ENCODE measurements at places on chromosomes 1 and 21.

GRCh38 chr1:155261493-155261851, 688 bp downstream of the SCAMP3 start:
- DNase-seq, result no peak

- no peak for DNase-seq
Measured at GRCh38 chr1:198667186-198667585, 28.3 kb downstream of the PTPRC start.

DNA sequence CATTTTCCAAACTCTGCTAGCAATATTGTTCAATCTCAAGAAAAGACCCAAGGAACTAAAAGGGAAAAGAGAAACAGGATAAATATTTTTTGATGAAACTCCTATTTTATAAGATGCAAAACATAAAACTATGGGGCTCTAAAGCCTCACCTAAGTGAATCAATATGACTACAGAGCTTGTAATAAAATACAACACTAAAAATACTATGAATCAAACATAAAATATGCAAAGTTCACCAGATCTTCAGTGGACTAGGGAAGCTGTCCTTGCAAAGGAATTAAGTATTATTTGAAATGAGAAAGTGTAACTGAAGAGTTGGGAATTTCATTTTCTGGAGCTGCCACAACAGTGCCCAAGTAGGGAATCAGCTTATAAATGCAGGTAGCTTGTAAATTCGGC, 124.5 kb downstream of the CRB1 start:
- DNase-seq, result no peak

DNA sequence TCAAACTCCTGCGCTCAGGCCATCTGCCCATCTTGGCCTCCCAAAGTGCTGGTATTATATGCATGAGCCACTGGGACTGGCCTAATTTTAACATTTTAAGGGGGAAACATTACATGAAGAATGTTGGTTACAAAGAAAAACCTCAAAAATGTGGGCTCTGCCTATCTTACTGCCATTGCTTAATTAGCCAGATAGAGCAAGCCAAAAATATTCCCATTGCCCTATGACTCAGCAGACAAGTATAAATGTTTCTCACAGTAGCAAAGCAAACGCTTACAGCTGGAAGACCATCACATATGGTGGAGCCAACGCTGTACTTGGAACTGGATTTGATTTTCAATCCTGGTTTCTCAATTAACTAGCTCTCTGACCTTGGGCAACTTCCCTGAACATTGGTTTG, 502.0 kb downstream of the SMYD3 start:
- no peak for DNase-seq

DNA sequence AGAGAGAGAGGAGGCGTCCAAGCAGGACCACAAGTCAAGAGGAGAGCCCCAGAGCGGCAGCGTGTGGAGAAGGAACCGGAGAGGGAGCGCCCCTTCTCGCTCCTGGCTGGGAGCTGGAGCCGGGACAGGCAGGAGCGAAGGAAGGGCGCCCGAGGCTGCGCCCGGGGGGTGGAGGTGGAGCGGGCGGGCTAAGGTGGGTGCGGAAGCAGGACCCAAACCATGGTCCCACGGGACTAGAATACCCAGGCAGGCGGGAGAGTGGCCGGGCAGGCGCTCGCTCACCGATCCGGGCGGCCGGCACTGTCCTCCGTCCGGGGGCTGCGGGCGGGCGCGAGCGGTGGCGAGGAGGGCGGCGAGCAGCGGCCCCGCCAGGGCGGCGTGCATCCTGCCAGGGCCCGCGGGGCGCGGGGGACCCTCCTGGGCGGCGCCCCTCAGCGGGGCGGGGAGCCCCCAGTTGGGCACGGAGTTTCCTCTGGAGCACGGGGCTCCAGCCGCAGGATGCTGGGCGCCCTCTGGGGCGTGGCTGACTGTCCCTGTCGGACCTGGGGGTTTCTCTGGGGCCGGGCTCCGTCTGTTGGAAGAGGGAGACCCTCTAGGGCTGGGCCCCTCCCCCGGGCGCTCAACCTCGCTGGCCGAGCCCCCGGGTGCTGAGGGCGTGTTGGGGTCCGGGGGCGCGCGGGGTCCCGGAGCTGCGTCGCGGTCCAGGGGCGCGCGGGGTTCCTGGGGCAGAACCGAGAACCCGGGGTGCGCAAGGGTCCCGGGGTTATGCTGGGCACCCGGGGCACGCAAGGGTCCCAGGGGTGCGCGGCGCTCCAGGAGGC, 569 bp downstream of the TRABD2B start:
- no peak for DNase-seq

DNA sequence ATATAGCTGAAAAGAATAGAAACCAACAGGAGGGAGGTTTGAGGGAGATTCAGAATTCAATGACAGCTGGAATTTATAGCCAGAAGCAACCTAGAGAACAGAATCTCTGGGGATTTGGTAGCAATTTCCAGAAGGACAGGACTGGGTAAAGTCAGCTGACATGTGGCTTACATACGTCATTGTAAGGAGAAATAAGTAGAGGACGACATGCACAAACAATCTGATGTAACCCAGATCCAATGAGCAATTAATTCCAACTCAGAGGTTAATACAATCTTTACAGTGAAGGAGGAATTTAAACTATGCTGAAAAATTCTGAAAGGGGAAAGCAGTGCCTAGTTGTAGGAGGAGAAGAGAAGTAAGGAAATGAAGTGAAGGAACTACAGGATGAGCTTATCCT, 383.9 kb downstream of the PTBP2 start:
- DNase-seq, result no peak

DNA sequence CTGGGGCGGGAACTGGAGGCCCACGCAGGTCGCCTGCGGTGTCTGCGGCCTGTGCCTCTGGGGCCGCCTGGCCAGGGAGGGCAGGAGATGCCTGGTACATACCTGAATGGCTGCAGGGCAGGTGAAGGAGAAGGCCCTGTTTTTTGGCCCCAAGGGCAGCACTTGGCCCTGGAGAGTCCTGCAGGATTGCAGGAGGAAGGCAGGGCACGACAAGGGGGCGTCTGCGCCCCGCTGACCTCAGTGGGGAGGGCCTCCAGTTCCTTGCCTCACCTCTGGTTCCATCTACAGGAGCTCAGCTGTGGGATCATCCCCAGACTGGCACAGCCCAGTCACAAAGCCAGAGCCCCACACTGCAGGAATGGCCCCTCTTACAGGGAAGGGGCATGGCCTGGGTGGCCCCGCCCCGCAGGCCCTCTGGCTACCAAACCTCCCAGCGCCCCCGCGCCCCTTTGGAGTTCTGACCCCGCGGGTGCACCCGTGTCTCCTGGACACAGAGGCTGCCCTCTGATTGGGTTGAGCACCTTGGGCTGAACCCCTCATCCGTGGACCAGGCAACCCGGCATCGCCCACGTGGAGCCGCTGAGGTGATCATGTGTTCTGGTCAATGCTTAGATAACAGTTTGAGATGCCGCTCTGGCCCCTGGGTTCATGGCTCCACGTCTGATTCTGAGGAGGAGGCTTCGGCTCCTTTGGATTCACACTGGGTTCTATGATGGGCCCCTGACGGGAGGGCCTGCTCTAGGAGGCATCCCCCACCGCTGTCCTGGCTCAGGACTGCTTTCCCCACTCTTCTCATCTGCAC, 1.3 kb upstream of the PEX10 start:
- DNase-seq, result no peak

- DNase-seq, result no peak
Measured at GRCh38 chr1:83998205-83998497, 781 bp downstream of the TTLL7 start.

GRCh38 chr1:88557014-88557413, 127.1 kb upstream of the PKN2 start:
- no peak for DNase-seq

DNA sequence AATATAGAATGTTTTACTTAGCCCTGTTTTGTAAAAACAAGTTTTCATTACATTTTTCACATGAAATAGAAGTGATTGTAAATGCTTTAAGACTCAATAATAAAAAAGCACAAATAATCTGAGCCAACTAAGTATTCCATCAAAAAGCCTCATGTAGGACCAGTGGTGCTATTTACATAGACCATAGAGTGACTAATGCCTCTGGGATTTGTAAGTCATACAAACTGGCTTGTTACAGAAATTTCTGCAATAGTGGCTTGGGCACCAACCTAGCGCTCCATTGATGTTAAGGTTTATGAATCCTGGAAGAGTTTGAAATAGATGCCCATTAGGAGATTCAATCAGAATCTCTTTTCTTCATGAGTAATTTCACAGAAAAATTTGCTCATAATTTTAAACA, 31.9 kb downstream of the ZMYM1 start:
- DNase-seq, result no peak

GRCh38 chr21:14987370-14988170, 77.2 kb downstream of the NRIP1 start:
- no peak for DNase-seq

DNA sequence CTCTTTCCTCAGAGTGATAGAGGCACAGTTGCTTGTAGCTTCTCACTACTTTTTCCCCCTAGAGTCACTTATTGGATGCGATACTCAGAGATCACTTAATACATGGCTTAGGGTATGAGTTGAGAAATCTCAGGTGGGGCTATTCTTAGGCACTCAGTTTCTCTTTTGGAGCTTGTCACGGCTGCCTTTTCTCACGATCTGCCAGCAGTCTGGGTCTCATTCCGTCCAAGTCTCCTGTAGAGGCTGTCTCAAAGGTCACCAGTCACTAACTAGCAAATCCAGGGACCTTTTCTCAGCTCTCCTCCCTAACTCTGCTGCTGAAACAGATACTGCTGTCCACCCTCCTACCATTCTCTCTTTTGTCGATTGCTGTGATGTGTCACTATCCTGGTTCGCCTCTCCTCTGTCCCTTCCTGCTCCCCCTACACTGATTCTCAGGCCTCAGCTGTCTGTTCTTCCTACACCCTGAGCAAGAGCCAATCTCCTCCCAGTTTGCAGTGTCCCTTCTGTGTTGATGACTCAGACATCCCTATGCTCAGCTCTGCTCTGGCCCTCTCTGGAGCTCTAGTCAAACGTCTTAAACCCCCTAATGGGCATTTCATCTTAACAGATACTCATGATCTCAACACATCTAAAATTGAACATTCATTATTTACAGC, 12.4 kb downstream of the ATP1A2 start:
- no peak for DNase-seq

- DNase-seq, result no peak
Measured at GRCh38 chr1:22808186-22808675, 97.6 kb downstream of the EPHB2 start.

- no peak for DNase-seq
Measured at GRCh38 chr1:78787544-78787943, 137.9 kb downstream of the IFI44 start.

- DNase-seq, result no peak
Measured at GRCh38 chr1:209609041-209609790, 25.7 kb downstream of the CAMK1G start.

- no peak for DNase-seq
Measured at GRCh38 chr1:54615531-54616279, 7.6 kb downstream of the FAM151A start.

DNA sequence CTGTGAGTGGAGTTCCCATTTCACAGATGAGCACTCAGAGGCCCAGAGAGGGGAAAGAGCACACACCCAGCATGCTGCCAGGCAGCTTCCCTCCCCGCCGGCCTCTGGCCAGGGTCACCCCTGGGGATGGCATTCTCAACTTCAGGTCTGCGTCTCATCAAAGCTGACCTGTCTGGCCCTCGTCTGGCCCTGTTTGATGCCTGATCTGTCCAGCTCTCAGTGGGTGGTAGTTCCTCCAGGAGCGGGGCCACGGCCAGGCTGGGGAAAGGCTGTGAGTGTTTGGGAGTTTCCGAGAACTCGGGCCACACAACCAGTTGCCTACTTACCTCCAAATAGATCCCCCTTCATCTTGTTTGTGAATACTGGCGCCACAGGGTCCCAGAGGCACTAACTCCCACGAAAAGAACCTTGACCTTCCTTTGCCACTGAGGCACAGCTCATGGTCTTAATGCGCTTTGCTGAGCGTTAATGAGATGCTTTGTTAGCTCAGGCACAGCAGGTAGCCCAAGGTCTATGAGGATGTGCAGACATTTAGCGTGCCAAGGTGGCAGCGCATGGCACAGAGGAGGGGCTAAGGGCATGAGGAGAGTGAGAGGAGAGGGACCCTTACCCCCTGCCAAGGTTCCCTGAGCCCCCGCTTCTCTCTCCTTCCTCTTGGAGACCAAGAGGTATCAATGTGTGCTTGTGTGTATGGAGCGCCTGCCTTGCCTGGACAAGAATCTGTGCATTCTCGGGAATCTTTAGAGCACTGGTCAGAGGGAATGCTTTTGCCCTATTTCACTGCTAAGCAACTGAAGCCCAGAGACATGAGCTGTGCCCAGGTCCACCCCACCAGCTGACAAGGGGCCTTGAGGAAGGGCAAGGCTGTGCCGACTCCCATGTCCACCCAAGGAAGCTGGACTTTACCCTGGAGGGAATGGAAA, 61.2 kb downstream of the DISP3 start:
- no peak for DNase-seq

- DNase-seq, result no peak
Measured at GRCh38 chr1:151001602-151002001, 5.1 kb downstream of the MINDY1 start.

- DNase-seq, result no peak
Measured at GRCh38 chr1:186678155-186678554, 2.1 kb downstream of the PTGS2 start.

DNA sequence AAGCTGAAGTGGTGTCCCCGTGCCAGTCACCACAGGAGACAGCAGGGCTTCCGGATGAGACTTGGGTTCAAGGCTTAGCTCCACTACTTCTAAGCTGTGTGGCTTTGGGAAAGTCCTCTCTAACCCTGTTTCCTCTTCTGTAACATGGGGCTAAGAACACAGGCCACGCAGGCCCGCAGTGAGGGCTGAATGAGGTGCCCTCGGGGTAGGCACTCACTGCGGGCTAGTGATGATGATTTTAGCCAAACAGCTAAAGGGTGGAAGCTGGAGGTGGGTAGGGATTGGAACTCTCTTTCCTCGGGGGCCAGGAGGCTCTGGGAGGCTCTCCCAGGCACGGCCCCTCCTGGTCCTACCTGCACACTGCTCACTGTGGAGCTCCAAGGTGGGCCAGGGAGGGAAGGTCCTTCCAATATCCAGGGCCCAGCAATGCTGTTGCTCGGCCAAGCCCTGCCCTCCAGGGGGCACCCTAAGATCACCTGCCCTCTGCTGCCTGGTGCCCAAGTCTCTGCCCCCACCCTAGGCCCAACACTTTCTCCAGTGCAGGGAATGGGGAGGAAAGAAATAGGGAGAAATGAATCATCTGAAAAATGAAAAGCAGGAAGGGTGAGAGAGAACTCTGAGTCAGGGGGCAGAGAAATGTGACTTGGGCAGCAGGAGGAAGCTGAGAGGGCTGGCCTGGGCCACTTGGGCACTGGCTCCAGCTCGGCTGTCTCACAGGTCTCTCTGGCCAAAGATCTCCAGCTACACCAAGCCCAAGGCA, 19.2 kb upstream of the EVA1B start:
- DNase-seq, result peak; percentile 72

Data from hematopoietic multipotent progenitor cell treated with erythropoietin and hydrocortisone succinate and interleukin-3 and kit ligand, for 15 days (in vitro differentiated cells).